Small intestine (tissue), 16 donors: ENCODE measurements at places on chromosomes 1 and 21.
A peak's percentile ranks its signal among the peaks of the same experiment; 100 is the strongest.

DNA sequence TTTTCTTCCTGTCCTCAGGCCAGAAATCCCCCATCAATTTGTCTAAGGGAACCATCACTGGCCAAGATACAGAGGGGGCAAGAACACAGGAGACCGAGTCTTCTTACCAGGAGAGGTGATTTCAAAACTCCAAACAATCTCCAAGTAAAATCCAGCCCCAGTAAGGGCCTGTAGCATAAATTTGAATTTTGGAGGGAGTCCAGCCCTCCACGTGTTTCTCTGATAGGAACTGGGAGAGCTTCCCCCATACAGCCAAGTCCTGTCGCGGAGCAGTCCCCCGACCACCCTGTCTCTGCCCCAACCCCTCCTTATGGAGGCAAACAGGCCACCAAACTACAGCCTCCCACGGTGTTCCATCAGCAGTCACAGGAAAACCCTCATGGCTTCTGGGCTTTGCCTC is 32.4 kb upstream of the GPR157 start:
- DNase-seq, result no peak

- no peak for DNase-seq
These were observed 117.6 kb downstream of the LEPR start for GRCh38 chr1:65538086-65538485.

- DNase-seq, result peak; percentile 72
These were observed 1.0 kb downstream of the TMEM200B start for GRCh38 chr1:29122682-29123052.

- DNase-seq, result no peak
These were observed 29.9 kb upstream of the SNX27 start for GRCh38 chr1:151581921-151582320.

DNA sequence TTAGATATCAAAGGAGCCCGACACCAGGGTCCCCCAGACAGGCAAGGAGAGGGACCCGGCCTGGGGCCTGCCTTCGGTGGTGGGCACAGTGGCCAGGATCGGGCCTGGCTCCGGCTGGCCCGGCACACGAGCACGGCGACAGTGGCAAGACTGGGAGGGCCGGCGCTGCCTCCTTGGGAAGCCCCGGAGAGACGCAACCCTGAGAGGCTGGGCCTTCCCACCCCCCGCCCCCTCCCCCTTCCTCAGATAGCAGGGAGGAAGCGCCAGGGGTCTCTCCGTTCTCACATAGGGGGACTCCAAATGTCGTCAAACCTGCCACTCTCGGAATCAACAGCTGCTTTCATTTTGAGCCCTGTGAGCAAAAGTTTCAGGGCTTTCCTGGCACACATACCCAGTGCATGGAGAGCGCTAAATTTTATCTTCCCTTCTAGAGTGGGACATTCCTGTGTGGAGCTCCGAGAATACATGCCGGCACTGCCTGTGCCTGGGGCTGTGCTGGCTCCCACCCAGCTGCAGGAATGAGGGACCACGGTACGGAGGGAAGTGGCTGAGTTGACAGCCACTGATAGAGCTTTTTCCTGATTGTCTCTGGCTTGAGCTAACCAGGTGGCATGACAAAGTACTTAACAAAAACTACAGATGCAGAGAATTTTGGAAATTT is 62.4 kb downstream of the CD247 start:
- DNase-seq, result peak; percentile 34

DNA sequence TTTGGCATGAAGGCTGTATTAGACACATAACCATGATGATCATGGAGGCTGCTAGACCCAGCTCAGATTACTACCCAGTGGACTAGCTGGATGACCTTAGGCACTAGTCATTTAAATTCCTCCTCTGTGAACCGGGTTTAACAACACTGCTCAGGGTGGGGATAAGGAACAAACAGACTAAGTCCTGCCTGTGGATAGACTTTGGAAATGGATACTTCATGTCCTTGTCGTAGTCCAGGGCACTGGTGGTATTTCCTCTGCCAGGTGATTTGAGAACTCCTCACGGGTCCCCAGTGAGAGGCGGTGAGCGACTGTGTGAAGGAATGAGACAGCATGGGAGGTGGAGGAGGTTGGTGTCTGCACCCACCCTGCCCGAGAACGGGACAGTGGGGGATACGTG is 72.9 kb upstream of the SELENON start:
- peak; percentile 64 for DNase-seq

- no peak for DNase-seq
These were observed 70.3 kb upstream of the RGL1 start for GRCh38 chr1:183734543-183735036.

GRCh38 chr1:89552471-89553081 is 27.9 kb downstream of the LRRC8B start:
- peak; percentile 68 for DNase-seq

- DNase-seq, result no peak
These were observed 88.8 kb upstream of the ARHGEF16 start for GRCh38 chr1:3365523-3366125.

DNA sequence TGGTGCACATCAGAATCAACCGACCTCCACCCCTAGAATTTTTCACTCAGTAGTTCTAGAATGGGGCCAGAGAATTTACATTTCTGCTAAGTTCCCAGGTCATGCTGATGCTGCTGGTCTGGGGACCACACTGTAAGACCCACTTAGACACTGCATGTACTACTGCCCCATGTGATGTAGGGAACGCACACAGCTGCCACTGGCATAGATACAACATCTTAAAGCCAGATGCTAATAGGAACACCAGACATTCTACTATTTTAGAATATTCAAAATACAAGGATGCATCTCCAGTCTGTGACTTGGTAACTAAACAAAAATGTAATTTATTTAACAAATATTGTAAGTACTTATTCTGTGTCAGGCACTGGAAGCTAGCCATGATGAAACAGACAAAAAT is 14.1 kb upstream of the ATP1B1 start:
- DNase-seq, result no peak

DNA sequence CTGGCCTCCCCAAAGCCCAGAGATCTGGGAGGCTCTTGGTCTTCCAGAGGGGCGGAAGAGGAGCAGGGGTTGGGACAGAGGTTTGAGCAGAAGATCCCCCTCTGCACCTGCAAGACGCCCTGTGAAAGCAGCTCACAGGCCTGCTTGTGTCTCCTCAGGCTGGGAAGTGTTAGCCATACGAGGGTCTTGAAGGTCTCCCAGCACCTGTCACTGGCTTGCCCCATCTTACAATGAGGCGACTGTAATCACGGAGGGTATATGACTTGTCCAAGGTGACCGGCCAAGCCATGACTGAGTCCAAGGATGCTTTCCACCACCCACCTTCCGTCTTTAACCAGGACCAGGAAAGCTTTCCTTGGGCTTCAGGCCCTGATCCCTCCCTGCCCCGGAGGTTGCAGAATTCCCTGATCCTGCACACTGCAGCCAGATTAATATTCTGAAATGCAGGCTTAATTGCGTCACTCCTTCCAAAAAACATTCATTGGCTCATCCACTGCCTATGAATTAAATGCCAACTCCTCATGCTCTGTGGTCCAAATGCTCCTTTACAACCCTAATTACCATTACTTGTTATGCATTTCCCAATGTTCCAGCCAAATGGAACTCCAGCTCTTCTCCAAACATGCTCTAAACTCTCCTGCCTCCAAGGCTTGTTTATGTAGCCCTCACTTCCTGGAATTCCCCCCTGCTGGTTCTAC is 64.0 kb downstream of the DDX20 start:
- no peak for DNase-seq

GRCh38 chr1:22037520-22037919 is 15.0 kb upstream of the CDC42 start:
- no peak for DNase-seq

GRCh38 chr1:223486932-223487886 is 94.0 kb downstream of the CCDC185 start:
- no peak for DNase-seq

DNA sequence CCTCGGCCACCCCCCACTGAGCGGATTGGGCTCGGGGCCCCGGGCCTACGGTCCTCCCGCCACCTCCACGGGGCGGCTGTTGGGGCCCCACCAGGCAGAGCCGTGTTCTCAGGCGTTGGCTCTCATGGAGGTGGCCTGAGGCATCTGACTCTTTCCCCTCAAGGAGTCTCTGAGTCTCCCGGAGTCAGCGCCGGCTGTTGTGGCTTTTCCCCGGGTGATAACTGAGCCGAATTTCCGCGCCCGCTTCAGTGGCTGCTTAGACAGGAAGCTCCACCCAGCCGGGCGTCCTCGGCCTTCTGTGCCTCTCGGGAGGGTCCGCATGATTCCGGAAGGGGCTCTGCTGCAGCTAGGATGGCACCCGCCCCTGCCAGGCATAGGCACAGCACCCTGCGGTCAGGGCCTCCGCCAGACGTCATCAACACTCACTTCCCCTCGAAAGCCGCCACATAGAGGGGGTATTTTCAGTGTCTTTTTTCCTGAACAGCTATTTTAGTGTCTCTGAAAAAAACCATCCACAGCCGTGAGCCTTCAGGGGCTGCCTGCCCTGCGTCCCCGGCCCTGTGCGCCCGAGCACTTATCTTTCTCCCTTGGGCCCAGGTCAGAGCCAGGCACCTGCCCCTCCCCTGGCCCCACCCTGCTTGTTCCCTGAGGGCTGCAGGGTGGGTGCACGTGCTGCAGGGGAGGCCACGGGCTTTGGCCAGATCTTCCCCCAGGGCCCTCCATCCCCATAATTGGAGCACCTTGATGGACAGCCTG is 72.9 kb downstream of the SKI start:
- DNase-seq, result peak; percentile 35

DNA sequence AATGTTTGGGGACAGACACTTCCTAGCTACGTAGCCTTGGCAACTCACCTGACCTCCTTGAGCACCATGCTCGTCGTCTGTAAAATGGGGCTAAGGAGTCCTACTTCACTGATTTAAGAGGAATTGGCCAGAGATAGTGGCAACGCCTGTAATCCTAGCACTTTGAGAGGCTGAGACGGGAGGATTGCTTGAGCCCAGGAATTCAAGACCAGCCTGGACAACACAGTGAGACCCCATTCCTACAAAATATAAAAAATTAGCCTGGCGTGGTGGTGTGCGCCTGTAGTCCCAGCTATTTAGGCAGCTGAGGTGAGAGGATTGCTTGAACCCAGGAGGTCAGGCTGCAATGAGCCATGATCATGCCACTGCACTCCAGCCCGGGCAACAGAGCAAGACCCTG is 4.5 kb downstream of the SYTL1 start:
- no peak for DNase-seq

GRCh38 chr1:225824533-225824941 is 14.6 kb downstream of the EPHX1 start:
- DNase-seq, result no peak

DNA sequence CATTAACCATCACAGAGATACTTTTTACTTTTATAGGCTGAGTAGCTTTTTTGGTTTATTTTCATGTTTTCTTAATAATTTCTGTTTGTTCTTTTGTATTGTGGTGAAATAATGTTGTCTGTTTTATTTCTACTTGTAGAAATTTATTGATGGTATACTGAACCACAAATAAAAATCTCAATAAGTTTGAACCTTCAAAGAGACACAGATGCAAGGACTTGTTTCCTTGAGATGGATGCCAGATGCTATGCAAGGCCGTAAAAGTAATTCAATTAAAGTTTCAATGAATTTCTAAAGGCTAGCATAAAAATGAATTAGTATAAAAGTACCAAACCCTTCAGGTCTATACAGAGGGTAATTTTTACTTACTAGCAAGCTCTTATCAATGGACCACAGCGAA is 873.5 kb downstream of the TTLL7 start:
- DNase-seq, result no peak

DNA sequence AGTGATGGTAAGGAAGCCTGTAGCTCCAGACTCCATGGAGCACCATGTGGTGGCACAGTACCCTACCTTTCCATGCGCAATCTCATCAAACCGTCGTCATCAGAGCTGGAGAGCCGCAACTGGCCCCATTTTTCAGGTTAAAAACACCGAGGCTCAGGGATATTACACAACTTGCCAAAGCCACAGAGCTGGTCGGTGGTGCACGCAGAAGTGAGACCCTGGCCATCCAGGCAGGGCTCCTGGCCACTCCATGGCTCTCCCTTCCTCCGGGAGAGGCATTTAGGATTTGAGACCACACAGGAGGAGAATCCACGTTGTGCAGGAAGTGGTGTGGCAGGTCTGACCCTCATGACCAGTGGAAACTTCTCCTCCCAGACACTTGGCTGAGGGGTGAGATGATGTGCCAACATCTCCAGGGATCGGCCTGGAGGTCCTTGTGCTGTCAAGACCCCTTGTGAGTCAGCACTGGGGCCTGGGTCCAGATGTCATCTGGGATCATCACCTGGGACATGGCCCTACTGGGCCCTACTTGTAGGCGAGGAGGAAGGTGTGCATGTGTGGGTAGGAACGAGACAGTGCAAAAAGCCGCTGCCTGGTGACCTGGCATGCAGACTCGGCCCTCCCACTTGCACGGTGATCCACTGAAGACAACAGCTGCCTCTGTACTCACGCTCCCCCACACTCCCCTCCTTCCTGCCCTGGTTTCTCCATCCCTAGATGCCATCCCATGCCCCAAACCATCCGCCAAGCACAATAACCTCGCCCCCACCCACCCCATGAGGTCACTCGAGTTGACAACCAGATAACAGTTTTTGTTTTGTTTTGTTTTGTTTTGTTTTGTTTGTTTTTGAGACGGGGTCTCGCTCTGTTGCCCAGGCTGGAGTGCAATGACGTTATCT is 10.4 kb downstream of the TFF3 start:
- no peak for DNase-seq

GRCh38 chr1:38559446-38560165 is 300.0 kb downstream of the RRAGC start:
- DNase-seq, result peak; percentile 49

- DNase-seq, result no peak
These were observed 48.8 kb downstream of the ATP5PO start for GRCh38 chr21:33866826-33867225.

- DNase-seq, result no peak
These were observed 58.6 kb downstream of the MAST2 start for GRCh38 chr1:45862008-45862407.

GRCh38 chr21:44751799-44752636 is 40.6 kb upstream of the TSPEAR start:
- DNase-seq, result no peak

DNA sequence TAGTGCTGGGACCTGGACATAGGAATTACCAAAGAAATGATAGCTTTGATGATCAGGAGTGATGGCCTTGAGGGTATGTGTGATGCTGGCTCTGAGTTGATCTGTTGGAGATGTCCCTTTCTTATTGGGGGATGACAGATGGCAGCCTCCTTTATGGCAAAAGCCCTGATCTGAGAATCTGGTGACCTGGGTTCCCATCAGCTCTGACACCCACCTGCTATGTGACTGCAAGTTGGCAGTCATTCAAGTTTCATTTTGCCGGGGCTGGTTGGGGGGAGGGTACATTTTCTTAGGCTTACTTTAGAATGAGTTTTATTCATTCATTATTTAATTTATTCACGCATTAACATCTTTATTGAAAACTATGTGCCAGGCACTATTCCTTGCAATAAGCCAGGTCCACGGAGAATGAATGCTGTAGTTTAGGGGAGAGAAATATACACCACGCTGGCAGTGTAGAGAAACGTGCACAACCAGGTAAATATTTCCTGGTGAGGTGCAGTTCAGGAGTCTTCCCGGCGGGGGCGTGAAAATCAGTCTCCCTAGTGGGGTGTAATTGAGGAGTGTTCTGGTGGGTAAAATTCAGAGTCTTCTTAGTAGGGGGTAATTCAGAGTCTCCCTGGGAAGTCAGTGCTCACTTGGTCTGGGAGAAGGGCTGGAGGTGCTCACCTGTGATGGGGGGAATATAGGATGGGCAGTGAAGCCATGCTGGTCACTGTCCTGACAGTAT is 401.3 kb downstream of the CAMTA1 start:
- no peak for DNase-seq
